ENCODE measurements at places on chromosomes 2 and 18. TPM values are rescaled to one million over a fixed set of nuclear protein-coding genes. Genes with fewer than 3 reads are reported as not detected.

DNA sequence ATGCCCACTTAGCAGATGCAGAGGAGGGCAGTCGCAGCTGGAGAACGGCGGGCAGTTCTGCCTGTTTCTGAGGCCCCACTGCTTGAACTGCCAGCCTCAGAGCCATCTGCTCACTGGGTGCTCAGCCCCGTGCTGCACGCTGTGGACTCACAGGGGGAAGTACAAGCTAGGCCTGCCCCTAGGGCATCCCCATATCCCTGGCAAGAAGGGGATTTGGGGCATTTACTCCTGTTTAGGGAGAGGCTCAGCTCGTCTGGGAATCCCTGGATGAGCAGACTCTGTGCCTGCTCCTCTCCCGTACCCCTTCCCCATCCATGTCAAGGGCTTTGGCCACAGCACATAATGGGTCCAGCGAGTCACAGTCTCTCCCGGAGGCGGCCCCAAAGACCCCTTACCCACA lies 169.8 kb upstream of the PKDCC start:
- no peak for DNase-seq

DNA sequence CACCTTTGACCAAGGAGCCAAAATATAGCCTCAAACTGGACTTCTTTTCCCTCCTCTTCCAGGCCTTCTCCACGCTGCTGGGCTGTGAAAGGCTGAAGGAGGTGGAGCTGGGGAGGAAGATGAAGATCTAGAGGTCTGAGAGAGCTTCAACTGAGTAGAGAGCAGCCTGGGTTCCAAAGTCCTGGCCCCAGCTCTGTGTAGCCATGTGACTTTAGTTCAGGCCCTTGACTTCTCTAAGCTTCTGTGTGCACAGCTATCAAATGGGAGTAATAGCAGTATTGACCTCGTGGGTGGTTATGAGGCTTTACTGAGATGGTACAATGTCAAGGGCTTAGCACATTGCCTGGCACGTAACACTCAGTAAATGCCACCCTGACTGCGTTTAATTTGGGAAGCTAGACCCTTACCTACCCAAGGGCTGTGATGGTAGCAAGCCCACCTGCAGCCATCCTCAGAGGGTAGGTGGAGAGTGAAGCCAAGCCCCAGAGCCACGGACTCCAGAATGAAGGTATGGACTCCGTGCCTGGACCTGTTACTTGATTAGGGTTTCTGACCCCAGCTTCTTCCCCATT lies 38.4 kb downstream of the SERTAD2 start:
- no peak for DNase-seq

GRCh38 chr2:120367649-120368048 lies 21.7 kb downstream of the INHBB start:
- no peak for DNase-seq

GRCh38 chr2:200758341-200758740 lies 53.4 kb upstream of the BZW1 start:
- no peak for DNase-seq

- DNase-seq = peak; percentile 58
These were observed 1.8 kb downstream of the DSC3 start for GRCh38 chr18:31040686-31041270.

GGCX gene
- polyA plus RNA-seq = 41.2 TPM

CMPK2 gene
- polyA plus RNA-seq = 4.0 TPM

FAM110C gene
- 15.4 TPM for polyA plus RNA-seq

Data from left kidney (tissue), 8 donors.